ENCODE measurements at places on chromosomes 4 and X. TPM values are rescaled to one million over a fixed set of nuclear protein-coding genes. Genes with fewer than 3 reads are reported as not detected.

- no peaks in the 10 kb centered on the region for H3K27me3 ChIP-seq
- H3K27ac ChIP-seq, result peak overlapping the region; percentile 76
- H3K36me3 ChIP-seq, result no peaks in the 10 kb centered on the region
- peaks cover 30% of the 10 kb centered on the region for H3K4me1 ChIP-seq
- no peak overlapping the region for H3K4me3 ChIP-seq
Observed at GRCh38 chrX:107741404-107741790, 34.2 kb downstream of the TSC22D3 start.

Gene GPC3
- total RNA-seq, result 5.0 TPM

DNA sequence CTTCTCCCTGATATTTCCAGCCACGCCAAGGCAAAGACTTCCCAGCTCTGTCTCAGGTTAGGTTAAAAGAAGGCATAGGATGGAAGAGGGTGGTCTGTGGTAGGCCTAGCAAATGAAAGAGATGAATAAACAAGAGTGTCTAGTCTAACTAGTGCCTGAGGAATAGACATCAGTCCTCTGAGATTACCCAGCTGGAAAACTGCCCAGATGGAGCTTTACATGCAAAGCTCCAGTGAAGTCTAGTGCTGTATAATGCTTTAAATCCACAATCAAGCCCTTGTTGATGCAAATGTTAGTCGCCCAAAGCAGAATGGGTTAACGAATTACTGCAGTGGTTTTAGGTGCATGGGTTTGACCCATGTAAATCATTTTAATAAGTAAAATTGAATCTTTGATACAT is 24.8 kb upstream of the GUCY1B1 start:
- no peak for DNase-seq
- H3K27ac ChIP-seq, result no peak overlapping the region
- H3K4me1 ChIP-seq, result no peaks in the 10 kb centered on the region
- H3K36me3 ChIP-seq, result no peaks in the 10 kb centered on the region

Gene AMTN
- total RNA-seq, result not detected

Gene RAB9B
- total RNA-seq, result 12.6 TPM

GRCh38 chr4:105154576-105154975 is 7.9 kb downstream of the TET2 start:
- no peaks in the 10 kb centered on the region for H3K27me3 ChIP-seq
- peaks cover 13% of the 10 kb centered on the region for H3K4me1 ChIP-seq
- H3K4me3 ChIP-seq, result no peak overlapping the region
- no peak for DNase-seq

Measured in ovary (tissue), 10 donors.